ENCODE measurements at places on chromosomes 3 and 15.
A peak's percentile ranks its signal among the peaks of the same experiment; 100 is the strongest.

- peak; percentile 24 for DNase-seq
Measured at GRCh38 chr3:178353006-178353694, 183.1 kb upstream of the KCNMB2 start.

GRCh38 chr3:98744283-98744682, 18.9 kb upstream of the ST3GAL6 start:
- DNase-seq = no peak

DNA sequence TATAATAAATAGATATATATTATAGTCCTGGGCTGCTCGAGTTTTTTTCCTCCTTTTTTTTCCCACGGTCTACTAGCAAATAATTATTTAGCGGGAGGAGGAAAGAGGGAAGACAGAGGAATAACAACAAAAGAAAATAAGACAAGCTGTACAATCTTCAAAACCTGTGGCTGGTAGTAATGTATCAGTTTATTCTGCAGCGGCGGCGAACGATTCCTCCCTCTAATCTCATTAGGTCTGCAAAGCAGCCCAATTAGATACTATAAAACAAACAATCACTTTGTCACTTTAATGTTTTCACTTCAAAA, 390 bp upstream of the TLE3 start:
- DNase-seq = no peak

GRCh38 chr3:49313896-49314688, 25.8 kb downstream of the USP4 start:
- peak; percentile 24 for DNase-seq

GRCh38 chr3:169026543-169027182, 636.8 kb downstream of the MECOM start:
- peak; percentile 92 for DNase-seq

DNA sequence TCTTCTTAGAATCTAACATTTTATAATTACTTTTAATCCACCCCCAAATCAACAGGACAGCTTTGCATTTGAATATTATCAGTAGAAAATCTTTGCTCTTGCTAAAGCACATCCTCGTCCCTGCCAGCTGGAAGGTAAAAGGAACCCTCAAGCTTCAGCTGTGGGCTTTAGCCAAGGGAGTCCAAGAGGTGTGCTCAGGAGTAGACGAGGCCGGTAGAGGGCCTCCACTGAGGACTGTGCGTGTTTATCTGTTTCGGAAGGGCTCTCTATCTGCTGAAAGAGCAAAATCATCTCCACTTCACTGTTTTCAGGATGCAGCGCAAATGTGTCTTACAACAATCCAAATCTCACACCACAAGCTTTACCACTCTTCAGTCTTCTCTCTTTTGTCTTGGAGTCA, 257.4 kb upstream of the IL12A start:
- DNase-seq = no peak

DNA sequence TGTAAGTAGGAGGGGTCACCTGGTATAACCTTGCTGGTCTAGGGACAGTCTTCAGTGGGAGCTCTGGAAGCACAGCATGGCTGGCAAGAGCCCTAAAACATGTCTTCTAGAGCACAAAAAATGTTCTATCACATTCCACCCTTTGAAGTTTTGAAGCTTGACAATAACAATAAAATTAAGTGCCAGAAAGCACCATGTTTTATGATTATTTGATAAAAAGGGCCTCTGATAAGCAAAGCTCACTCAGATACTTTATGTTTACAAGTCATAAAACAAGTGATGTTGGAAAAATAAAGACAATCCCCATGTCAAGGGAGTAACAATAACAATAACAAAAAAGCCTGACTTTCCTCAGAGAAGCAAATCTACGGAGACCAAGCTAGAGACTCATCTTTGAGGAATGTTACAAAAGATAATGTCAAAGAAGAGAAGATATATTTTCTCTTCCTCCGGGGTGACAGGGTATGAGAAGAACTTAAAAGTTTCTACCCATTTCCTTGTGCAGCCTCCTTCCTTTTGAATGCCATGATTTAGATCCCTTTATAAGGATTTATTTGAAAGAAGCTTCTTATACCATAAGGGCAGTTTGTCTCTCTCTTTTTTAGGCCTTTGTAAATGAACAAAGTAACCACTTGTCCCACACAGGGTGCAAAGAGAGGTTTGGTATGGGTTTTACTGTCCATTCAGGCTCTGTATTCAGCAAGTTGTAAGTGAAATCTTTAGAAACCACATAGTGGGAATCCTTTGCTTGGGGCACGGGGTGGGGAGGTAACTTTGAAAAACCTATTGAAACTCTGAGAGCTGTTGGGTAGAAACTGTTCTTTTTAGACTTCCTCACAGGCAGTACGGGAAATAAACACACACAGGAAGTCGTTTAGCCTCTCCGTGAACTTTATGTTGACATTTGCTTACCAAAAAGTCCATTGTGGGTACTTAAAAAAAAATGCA, 109.6 kb upstream of the RBMS3 start:
- no peak for DNase-seq

GRCh38 chr15:74545776-74546656, 5.0 kb downstream of the ARID3B start:
- peak; percentile 100 for DNase-seq

DNA sequence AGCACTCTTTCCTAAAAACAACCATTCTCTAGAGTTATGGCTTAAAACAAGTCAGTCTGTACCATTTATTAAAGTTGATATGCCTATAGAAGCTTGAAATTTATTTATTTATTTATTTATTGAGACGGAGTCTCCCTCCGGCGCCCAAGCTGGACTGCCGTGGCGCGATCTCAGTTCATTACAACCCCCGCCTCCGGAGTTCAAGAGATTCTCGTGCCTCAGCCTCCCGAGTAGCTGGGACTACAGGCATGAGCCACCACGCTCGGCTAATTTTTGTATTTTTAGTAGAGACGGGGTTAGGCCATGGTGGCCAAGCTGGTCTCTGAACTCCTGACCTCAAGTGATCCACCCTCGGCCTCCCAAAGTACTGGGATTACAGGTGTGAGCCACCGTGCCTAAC, 1.5 kb upstream of the TTC14 start:
- DNase-seq = no peak

- DNase-seq = no peak
Measured at GRCh38 chr15:101018450-101018849, 99.3 kb downstream of the LRRK1 start.

DNA sequence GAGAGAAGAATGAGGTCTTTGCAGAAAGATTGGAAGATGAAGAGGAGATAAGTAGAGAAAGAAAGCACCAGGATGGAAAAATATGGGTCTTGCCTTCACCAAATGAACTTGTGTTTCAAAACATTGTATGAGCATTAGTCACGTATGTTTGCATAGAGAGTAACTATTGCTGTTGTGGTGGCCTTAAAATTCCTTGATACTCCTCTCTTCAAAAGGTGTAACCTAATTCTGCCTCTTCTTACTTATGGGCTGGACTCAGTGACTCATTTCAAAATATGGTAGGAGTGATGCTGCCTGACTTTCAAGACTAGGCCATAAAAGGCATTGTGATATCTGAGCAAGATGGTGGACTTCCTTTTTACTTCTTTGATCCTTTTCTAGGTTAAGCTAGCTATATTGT, 228.7 kb upstream of the ZNF385D start:
- DNase-seq = peak; percentile 53
